Breast epithelium (tissue), 4 donors: ENCODE measurements at places on chromosomes 2 and 18. TPM values are rescaled to one million over a fixed set of nuclear protein-coding genes. Genes with fewer than 3 reads are reported as not detected.

- no peak overlapping the region for H3K27ac ChIP-seq
- H3K36me3 ChIP-seq = no peaks in the 10 kb centered on the region
- peak; percentile 43 for DNase-seq
- no peak overlapping the region for H3K4me3 ChIP-seq
Measured at GRCh38 chr18:74081966-74082741, 65.5 kb downstream of the FBXO15 start.

The PLEK gene
- total RNA-seq = 3.6 TPM

The RAX gene
- total RNA-seq = not detected

The SERPINB10 gene
- total RNA-seq = 0.15 TPM

GRCh38 chr2:240810621-240811020, 9.4 kb downstream of the KIF1A start:
- no peak overlapping the region for H3K27ac ChIP-seq
- no peaks in the 10 kb centered on the region for H3K36me3 ChIP-seq
- H3K4me1 ChIP-seq = no peaks in the 10 kb centered on the region
- no peak for DNase-seq
- no peak overlapping the region for H3K4me3 ChIP-seq
- no peaks in the 10 kb centered on the region for H3K27me3 ChIP-seq

GRCh38 chr18:67514901-67515540, 1.5 kb downstream of the DSEL start:
- H3K4me1 ChIP-seq = peaks cover 3% of the 10 kb centered on the region

DNA sequence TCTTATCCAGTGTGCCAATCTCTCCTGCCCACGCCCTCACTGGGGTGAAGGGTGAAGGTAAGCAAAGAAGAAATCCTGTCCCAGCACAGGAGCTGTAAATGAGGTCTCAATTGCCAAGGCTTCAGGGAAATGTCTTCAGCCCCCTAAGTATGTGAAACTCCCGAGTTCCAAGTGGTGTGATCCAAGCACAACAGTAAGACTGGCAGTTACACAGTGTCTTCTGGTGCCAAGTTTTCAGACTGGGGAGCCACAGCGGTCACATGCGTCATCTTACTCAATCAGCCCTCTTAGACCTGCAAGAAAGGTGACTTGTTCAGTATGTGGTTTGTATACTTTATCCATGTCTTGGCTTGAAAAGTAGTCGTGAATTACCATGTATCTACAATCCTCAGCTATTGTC, 55.0 kb upstream of the SPRED2 start:
- no peak overlapping the region for H3K4me3 ChIP-seq
- H3K27me3 ChIP-seq = no peaks in the 10 kb centered on the region
- no peaks in the 10 kb centered on the region for H3K4me1 ChIP-seq
- H3K36me3 ChIP-seq = no peaks in the 10 kb centered on the region
- DNase-seq = no peak

GRCh38 chr18:64132871-64133270, 16.0 kb downstream of the LINC00305 start:
- H3K27me3 ChIP-seq = no peaks in the 10 kb centered on the region
- no peak for DNase-seq
- H3K27ac ChIP-seq = no peak overlapping the region
- no peaks in the 10 kb centered on the region for H3K4me1 ChIP-seq
- no peak overlapping the region for H3K4me3 ChIP-seq

DNA sequence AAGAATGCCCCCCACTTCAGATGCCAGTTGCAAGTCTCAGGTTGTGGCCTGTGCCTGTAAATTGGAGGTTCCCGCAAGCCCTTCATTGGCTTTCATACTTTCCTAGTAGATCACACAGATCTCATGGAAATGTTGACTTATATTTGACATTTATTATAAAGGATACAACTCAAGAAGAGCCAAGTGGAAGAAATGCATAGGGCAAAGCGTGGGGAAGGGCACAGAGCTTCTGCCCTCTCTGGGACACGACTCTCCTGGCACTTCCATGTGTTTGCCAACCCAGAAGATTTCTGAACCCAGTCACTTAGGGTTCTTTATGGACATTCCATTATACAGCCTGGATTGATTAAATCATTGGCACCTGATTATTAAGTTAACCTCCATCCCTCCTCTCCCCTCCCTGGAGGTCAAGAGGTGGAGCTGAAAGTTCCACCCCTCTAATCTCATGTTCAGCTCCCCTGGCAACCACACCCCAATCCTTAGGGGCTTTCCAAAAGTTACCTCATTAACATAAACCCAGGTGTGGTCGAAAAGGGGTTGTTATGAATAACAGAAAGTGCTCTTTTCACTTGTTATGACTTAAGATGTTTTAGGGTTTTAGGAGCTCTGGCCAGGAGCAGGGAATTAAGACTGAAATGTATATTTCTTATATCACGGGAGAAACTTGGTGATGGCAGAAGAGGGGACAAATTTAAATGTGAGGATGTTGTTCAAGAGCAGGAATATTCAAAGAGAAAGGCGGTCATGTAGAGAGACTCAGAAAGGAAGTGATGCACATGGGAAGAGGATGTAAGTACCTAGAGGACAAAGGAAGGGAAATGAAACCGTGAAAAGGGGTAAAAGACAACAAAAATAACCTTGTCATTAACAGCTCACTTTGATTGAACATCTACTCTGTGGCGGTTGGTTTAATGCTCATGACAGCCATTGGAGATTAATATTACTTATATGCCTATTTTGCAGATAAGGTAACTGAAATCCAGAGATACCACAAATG, 31.8 kb downstream of the SP100 start:
- H3K36me3 ChIP-seq = peaks cover 4% of the 10 kb centered on the region
- no peak overlapping the region for H3K4me3 ChIP-seq
- H3K27ac ChIP-seq = no peak overlapping the region
- H3K4me1 ChIP-seq = no peaks in the 10 kb centered on the region
- no peak for DNase-seq

- no peak overlapping the region for H3K4me3 ChIP-seq
- no peaks in the 10 kb centered on the region for H3K4me1 ChIP-seq
- H3K36me3 ChIP-seq = no peaks in the 10 kb centered on the region
- H3K27me3 ChIP-seq = no peaks in the 10 kb centered on the region
- no peak for DNase-seq
Measured at GRCh38 chr18:74493689-74494088, 2.5 kb upstream of the CNDP2 start.

DNA sequence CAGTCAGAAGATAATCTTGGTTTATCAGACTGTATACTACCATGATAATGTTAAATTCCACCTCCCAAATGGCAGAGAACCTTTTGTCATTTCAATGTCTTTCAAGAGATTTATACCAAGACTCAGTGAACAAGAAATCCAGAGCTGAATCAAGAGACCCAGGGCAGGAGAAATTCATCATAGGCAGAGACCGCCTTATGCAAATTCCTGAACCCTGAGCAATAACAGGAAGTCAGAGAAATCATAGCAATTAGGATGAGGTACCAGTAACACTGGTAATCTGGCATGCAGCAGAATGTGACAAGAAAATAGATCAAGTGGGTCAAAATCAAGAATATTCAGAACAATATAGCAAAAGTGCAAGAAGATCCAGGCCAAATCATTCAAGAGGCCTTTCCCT, 412.4 kb upstream of the LRATD1 start:
- no peaks in the 10 kb centered on the region for H3K4me1 ChIP-seq
- no peak for DNase-seq
- H3K4me3 ChIP-seq = no peak overlapping the region
- no peaks in the 10 kb centered on the region for H3K36me3 ChIP-seq
- no peak overlapping the region for H3K27ac ChIP-seq

DNA sequence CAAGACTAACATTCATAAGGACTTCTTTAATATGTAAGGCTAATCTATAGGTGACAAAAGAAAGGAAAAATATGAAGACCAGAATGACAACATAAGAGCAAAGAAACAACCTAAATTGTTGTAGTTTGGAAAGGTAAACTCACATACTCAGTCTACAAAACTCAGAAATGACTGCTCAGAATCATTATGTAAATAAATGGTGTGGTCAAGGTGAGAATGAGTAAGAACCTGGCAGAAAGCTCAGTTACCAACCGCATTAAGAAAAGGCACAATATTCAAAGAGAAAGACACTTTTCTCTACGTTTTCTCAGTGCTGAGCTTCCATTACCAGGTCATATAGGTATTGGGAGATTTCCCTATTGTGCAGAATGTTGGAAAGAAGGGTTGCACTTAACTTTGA, 15.8 kb downstream of the ATF2 start:
- H3K4me3 ChIP-seq = no peak overlapping the region
- no peak overlapping the region for H3K27ac ChIP-seq
- no peaks in the 10 kb centered on the region for H3K27me3 ChIP-seq
- no peaks in the 10 kb centered on the region for H3K4me1 ChIP-seq

The VSNL1 gene
- 6.9 TPM for total RNA-seq

DNA sequence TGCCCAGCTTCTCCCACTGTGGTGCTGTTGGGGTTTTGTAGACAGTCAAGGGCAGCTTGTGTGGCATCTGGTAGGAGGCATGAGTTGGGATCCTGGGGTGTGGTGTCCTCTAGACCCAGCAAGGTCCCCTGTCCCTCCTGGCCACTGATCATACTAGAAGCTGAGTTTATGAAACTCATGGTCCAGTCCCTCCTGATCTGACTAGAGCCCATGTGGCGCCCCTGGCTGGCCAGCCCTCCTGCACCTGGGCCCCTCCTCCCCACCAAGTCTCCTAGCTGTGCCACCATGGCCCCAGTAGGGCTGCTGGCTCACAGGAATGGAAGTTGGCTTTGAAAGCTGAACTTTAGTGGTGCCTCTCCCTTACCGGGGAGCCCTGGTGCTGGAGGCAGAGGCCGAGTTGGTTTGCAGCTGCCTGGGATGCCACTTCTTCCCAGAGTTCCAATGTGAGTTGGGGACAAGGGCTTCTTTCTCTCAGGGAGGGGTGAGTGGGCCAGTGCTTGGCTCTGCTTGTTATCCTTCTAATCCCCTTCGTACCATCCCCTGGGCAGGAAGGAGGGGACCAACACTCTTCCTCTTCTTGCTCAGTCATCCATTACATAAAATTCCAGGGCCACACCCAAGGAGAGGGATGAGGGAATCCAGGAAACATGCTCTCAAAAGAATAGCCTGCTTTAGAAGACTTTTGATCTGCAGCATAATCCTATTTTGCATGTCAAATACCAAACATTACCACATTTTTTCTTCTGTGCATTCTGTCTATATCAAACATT, 37.5 kb upstream of the HAAO start:
- peaks cover 20% of the 10 kb centered on the region for H3K4me1 ChIP-seq
- no peaks in the 10 kb centered on the region for H3K36me3 ChIP-seq
- peak; percentile 16 for DNase-seq
- no peaks in the 10 kb centered on the region for H3K27me3 ChIP-seq

GRCh38 chr2:174919947-174920595, 85.1 kb downstream of the CHN1 start:
- DNase-seq = no peak
- no peak overlapping the region for H3K27ac ChIP-seq
- H3K4me1 ChIP-seq = no peaks in the 10 kb centered on the region

DNA sequence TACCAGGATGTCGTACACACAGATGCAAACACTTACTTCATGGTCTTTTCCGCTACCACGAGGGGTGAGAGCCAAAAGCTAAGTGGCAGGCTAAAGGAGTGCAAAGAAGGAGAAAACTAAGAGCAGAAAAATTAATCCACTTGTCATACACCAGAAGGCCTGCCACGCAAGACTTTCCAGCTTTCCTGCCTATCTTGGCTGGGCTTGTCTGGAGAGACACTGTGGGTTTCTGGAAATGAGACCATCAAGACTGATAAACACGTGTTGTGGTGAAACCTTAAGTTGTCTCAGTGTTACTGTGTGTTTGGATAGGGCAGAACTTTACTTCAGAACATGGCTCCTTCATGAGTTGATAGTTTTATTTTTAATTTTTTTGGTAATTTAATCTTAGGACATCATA, 175.6 kb downstream of the FMNL2 start:
- H3K36me3 ChIP-seq = no peaks in the 10 kb centered on the region
- no peak overlapping the region for H3K27ac ChIP-seq
- H3K27me3 ChIP-seq = no peaks in the 10 kb centered on the region
- no peak overlapping the region for H3K4me3 ChIP-seq
- DNase-seq = no peak

- DNase-seq = no peak
- H3K36me3 ChIP-seq = no peaks in the 10 kb centered on the region
- no peak overlapping the region for H3K4me3 ChIP-seq
Measured at GRCh38 chr2:178913049-178913441, 105.8 kb upstream of the TTN start.

GRCh38 chr2:176096986-176097819, 2.4 kb upstream of the HOXD12 start:
- H3K27ac ChIP-seq = no peak overlapping the region
- DNase-seq = no peak
- peaks cover 11% of the 10 kb centered on the region for H3K4me1 ChIP-seq

- H3K27me3 ChIP-seq = no peaks in the 10 kb centered on the region
- no peaks in the 10 kb centered on the region for H3K4me1 ChIP-seq
- DNase-seq = no peak
Measured at GRCh38 chr2:221323513-221323912, 248.6 kb downstream of the EPHA4 start.

The EHD3 gene
- 2.7 TPM for total RNA-seq

GRCh38 chr18:5865521-5865920, 29.8 kb downstream of the TMEM200C start:
- H3K36me3 ChIP-seq = no peaks in the 10 kb centered on the region
- H3K27ac ChIP-seq = no peak overlapping the region
- no peaks in the 10 kb centered on the region for H3K4me1 ChIP-seq
- H3K4me3 ChIP-seq = no peak overlapping the region
- H3K27me3 ChIP-seq = no peaks in the 10 kb centered on the region
- no peak for DNase-seq

- H3K36me3 ChIP-seq = no peaks in the 10 kb centered on the region
- no peaks in the 10 kb centered on the region for H3K27me3 ChIP-seq
- H3K4me1 ChIP-seq = no peaks in the 10 kb centered on the region
- H3K27ac ChIP-seq = no peak overlapping the region
- no peak overlapping the region for H3K4me3 ChIP-seq
Measured at GRCh38 chr2:136486115-136486514, 279.2 kb upstream of the THSD7B start.

GRCh38 chr2:215915441-215915840, 97.9 kb downstream of the MREG start:
- no peak for DNase-seq
- no peak overlapping the region for H3K4me3 ChIP-seq
- H3K36me3 ChIP-seq = no peaks in the 10 kb centered on the region
- no peaks in the 10 kb centered on the region for H3K4me1 ChIP-seq
- no peak overlapping the region for H3K27ac ChIP-seq

DNA sequence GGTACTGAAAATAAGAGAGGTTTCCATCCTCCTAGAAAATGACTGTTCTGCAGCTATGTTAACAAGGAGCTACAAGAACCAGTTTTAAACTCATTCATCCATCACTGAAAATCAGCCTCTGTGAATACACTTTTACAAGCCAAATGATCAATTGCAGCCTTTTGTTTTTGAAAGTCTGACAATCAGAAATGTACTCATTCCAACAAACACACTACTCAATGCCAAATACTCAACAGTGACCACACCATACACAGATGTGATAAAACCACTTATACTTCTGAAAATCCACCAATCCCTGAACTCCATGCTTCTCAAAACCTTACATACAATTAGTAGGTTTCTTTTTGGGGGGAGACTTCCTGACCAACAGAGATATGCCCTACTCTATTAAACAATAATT, 663.9 kb upstream of the CHAC2 start:
- H3K4me1 ChIP-seq = no peaks in the 10 kb centered on the region
- H3K36me3 ChIP-seq = no peaks in the 10 kb centered on the region
- no peak for DNase-seq
- no peak overlapping the region for H3K4me3 ChIP-seq

- H3K36me3 ChIP-seq = no peaks in the 10 kb centered on the region
- peak overlapping the region; percentile 28 for H3K27ac ChIP-seq
- DNase-seq = no peak
- H3K4me1 ChIP-seq = peaks cover 20% of the 10 kb centered on the region
- peak overlapping the region; percentile 81 for H3K4me3 ChIP-seq
Measured at GRCh38 chr2:96636551-96637171, 1.5 kb downstream of the KANSL3 start.

GRCh38 chr2:99878581-99879350, 263.6 kb downstream of the AFF3 start:
- no peaks in the 10 kb centered on the region for H3K4me1 ChIP-seq
- no peaks in the 10 kb centered on the region for H3K36me3 ChIP-seq
- DNase-seq = no peak
- H3K27ac ChIP-seq = no peak overlapping the region
